ENCODE measurements at places on chromosomes 7 and 10.

DNA sequence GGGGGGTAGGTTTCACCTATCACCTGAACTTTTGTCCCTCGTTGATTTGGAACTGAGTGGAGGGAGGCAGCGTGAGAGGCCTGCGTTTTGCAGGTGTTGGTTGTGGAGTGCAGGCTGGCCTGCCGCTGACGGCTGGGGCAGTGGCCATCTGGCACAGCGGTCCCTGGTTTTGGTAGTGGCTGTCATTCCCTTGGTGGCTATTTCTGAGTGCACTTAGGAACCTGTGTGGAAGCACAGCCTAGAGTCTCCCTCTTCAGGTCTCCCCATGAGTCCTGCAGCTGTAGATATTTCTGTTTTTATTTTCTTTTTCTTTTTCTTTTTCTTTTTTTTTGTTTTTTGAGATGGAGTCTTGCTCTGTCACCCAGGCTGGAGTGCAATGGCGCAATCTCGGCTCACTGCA is 129.2 kb downstream of the CUL2 start:
- DNase-seq, result no peak

- peak; percentile 84 for DNase-seq
Observed at GRCh38 chr7:87312215-87312865, 33.1 kb upstream of the CROT start.

DNA sequence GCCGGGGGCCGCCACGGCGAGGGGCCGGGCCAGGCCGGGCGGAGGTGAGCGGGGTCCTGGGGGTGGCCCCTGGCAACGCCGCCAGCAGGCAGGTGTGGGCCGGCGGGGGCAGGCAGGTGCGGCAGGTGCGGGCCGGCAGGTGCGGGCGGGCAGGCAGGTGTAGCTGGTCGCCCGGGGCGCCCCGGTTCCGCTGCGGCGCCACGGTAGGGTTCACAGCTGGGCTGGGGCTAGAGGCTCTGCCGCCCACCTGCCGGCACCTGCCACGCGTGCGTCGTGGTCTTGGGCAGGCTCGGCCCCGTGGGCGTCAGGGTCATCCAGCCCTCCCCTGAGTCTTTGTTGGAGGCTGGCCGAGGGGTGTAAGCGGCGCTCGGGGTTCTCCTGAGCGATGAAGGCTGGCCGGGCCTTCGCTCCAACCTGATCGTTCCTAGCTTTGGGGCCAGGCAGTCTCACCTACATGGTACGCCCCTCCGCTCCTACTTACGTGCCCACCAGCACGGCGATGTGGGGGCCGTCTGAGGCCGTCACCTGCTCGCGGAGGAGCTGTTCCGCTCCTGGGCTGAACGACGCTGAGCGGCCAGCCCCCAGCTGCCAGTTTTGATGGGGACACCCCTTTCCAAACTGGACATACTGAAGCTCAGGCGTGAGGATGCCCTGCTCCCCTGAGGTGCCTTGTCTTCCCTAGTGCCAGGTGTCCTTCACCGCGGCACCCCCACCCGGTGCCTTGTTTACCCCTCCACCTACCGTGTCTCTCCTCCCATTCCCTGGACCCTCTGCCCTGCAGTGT is 493 bp downstream of the ZMIZ2 start:
- DNase-seq, result no peak

- DNase-seq, result no peak
Observed at GRCh38 chr10:112732277-112732921, 217.6 kb upstream of the TCF7L2 start.

- DNase-seq, result peak; percentile 64
Observed at GRCh38 chr7:156639426-156640256, 933 bp upstream of the RNF32 start.

DNA sequence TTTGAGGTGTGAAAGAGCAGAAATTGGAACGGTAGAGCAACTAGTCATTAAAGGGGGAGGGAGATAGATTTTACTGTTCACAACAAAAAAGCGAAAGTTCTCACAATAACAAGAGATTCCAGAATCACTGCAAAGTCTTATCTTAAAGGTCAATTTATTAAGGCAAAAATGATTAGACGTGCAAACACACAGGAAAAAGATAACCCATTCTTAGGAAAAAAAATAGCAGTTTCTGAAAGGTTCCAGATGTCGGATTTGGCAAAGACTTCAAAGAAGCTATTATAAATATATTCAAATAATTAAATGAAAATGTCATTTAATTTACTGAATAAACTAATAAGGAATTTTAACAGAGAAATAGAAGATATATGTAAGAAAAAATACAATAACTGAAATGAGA is 70.8 kb upstream of the GNAI1 start:
- DNase-seq, result no peak

GRCh38 chr7:137576481-137576880 is 232.9 kb upstream of the PTN start:
- DNase-seq, result no peak

DNA sequence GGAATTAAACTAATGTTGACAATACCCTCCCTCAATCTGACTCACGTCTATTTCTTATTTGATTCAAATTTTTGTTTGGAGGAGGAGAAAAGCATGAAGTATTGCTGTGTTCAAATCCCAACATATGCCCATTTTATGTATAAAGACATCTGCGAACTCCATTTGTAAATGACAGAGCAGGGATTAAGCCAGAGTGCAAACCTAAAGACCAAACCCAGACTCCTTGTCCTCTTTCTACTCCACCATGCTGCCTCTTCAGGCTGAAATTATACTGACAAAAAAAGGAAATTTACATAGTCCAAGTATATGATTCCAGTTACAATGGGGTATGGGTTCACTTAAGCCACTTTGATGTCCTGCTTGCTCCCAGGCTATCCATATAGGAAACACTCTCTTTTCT is 383.1 kb downstream of the ADRA2A start:
- no peak for DNase-seq

GRCh38 chr10:51083356-51083853 is 9.1 kb downstream of the PRKG1 start:
- no peak for DNase-seq

DNA sequence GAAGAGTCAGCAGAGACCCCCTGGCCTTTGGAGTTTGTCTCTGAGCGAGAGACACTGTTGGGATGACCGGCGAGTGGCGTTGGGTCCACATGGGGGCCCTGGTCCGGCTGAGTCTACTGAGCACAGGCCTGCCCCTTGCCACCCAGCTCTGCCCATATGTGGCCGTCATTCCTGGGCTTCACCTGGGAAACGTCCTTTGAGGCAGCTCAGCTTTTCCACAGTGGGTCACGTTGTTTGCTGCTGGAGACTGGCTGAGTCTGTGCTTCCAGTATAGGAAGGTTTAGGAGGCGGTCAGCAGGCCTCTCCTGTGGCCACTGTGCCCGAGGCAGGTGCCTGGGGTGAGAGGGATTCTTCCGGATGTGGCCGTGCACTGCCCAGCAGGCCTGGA is 17.1 kb downstream of the ADAM8 start:
- no peak for DNase-seq

- DNase-seq, result no peak
Observed at GRCh38 chr10:104328646-104328895, 9.7 kb downstream of the ITPRIP start.

- no peak for DNase-seq
Observed at GRCh38 chr10:63431962-63432797, 33.6 kb downstream of the JMJD1C start.

- no peak for DNase-seq
Observed at GRCh38 chr10:97895915-97896314, 46.3 kb downstream of the GOLGA7B start.

All from activated effector memory CD4-positive, alpha-beta T cell treated with anti-CD3 and anti-CD28 coated beads, Interleukin-2, amount 50 U/mL, for 16 hours (primary cell).